ENCODE measurements at places on chromosomes 12 and 14. TPM values are rescaled to one million over a fixed set of nuclear protein-coding genes. Genes with fewer than 3 reads are reported as not detected.

- no peak for DNase-seq
Measured at GRCh38 chr12:46900734-46901463, 75.1 kb upstream of the SLC38A4 start.

- no peak for DNase-seq
Measured at GRCh38 chr12:18383203-18383602, 121.9 kb downstream of the PIK3C2G start.

DNA sequence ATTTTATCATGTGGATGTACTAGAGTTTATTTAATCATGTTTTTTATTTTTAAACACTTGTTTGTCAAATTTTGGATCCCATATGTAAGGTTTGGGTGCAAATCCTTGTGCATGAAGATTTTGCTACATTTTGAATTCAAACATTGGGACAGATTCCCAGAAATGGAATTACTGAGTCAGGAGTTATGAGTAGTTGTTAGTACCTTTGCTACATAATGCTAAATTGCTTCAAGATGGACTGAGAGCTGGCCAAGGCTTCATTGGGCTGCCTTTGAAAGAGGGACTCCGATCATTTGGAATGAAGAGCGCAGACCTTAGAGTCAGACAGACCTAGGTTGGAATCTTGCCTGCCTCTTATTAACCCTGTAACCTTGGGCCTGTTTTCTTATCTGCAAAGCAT lies 154.9 kb upstream of the PWP1 start:
- no peak for DNase-seq

- peak; percentile 56 for DNase-seq
Measured at GRCh38 chr14:61568572-61569011, 126.7 kb upstream of the HIF1A start.

GRCh38 chr12:127542931-127543330 lies 724.0 kb upstream of the TMEM132C start:
- no peak for DNase-seq

The TMEM253 gene
- total RNA-seq: not detected
